ENCODE measurements at places on chromosomes 6 and 20.

GRCh38 chr6:31734821-31735406, 1.4 kb downstream of the CLIC1 start:
- DNase-seq, result peak; percentile 33

GRCh38 chr6:40350747-40351217, 236.4 kb downstream of the LRFN2 start:
- no peak for DNase-seq

- DNase-seq, result no peak
Observed at GRCh38 chr20:13022401-13023155, 13.8 kb downstream of the SPTLC3 start.

GRCh38 chr6:25413207-25413905, 134.2 kb downstream of the CARMIL1 start:
- DNase-seq, result no peak

- no peak for DNase-seq
Observed at GRCh38 chr20:59837623-59838394, 95.6 kb downstream of the SYCP2 start.

GRCh38 chr6:169577974-169578373, 123.9 kb downstream of the WDR27 start:
- no peak for DNase-seq

GRCh38 chr20:31861135-31861384, 9.3 kb downstream of the DUSP15 start:
- DNase-seq, result no peak

GRCh38 chr6:113847447-113847846, 9.7 kb upstream of the MARCKS start:
- no peak for DNase-seq

DNA sequence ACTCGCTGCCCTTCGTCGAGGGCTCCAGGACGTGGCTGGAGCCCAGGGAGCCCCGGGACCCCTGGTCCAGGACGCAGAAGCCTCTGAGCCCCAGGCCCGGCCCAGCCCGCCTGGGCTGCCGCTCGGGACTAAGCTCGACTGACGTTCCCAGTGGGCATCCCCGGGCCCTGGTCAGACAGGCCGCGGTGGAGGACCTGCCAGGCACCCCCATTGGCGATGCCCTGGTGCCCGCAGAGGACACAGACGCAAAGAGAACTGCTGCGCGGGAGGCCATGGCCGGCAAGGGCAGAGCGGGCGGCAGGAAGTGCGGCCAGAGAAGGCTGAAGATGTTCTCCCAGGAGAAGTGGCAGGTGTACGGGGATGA, 28.9 kb downstream of the ZNF831 start:
- no peak for DNase-seq

- no peak for DNase-seq
Observed at GRCh38 chr6:145948328-145948727, 15.8 kb downstream of the SHPRH start.

DNA sequence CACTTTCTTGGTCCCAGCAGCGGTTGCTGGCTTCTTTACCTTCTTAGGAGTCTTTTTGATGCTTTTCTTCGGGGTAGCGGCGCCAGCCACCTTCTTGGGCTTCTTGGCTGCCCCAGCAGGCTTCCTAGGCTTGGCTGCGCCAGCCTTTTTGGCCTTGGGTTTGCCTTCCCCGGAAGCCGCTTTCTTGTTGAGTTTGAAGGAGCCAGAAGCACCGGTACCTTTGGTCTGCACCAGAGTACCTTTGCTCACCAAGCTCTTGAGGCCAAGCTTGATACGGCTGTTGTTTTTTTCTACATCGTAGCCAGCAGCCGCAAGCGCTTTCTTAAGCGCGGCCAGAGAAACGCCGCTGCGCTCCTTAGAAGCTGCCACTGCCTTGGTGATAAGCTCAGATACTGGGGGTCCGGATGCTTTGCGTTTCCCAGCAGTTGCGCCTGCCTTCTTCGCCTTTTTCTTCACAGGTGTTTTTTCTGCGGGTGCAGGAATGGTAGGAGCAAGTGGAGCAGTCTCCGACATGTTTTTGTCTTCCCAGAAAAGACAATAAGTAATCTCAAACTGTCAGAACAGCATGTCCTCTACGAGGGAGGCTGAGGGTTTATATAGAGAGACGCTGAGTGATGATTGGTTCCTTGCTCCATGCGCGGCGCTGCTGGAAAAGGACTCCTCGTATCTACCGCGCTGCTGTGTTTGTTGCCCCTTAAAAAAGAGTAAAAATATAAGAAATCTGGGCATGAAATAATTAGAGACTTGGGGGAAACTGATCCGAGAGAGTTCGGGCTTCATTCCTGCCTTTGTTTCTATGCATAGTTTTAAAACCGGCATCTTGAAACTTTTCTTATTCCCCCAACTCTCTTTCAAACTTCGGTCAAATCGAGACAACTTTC, 130.3 kb upstream of the BTN3A2 start:
- DNase-seq, result peak; percentile 46

- no peak for DNase-seq
Observed at GRCh38 chr20:53258741-53259140, 286.6 kb downstream of the TSHZ2 start.

GRCh38 chr20:12072954-12073264, 155.2 kb downstream of the BTBD3 start:
- DNase-seq, result no peak

- no peak for DNase-seq
Observed at GRCh38 chr20:19253916-19254820, 41.7 kb downstream of the SLC24A3 start.

- no peak for DNase-seq
Observed at GRCh38 chr20:63060057-63060991, 53.6 kb upstream of the BHLHE23 start.

GRCh38 chr6:132797951-132798868, at the start of gene SLC18B1:
TSS of gene SLC18B1 (minus strand) at chr6:132798637. CDS start at chr6:132798456, 181 bp downstream.
- DNase-seq, result peak; percentile 34

DNA sequence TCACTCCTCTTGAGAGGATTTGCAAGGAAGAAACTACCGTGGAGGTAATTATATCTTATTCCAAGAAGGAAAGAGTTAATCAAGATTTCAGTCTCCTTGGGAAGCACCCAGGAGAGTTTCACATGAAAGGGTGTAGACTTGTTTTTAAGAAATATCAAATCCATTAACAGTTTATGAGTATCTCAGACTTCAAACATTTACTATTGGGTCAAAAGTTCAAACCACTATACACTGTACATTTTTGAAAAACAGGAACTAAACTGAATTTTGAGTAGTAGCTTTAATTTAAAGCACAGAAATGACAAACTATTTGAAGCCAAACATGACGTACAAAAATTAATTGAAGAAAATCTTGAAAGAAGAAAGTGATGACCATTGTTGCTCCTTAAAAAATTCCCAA, 164.0 kb downstream of the FOXC1 start:
- no peak for DNase-seq

GRCh38 chr6:153957394-153957793, 81.6 kb upstream of the OPRM1 start:
- DNase-seq, result no peak

DNA sequence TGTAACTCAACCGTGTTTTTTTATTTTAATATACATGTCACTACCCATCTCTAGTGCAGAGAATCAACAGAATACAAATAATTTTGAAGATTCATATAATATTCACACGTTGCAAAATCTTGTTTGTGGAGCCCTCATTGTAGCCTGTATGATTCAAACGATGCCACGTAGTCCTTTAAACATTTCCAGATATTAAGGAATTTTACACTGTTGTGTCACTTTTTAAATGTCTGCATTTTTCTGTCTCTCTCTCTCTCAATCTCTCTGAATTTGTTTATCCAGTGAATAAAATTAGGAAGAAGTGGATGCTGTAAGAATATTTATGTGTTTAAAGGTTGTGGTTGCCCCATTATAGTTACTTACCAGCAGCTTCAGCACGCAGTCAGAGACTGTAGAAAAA, 262.0 kb downstream of the PAX1 start:
- DNase-seq, result no peak

DNA sequence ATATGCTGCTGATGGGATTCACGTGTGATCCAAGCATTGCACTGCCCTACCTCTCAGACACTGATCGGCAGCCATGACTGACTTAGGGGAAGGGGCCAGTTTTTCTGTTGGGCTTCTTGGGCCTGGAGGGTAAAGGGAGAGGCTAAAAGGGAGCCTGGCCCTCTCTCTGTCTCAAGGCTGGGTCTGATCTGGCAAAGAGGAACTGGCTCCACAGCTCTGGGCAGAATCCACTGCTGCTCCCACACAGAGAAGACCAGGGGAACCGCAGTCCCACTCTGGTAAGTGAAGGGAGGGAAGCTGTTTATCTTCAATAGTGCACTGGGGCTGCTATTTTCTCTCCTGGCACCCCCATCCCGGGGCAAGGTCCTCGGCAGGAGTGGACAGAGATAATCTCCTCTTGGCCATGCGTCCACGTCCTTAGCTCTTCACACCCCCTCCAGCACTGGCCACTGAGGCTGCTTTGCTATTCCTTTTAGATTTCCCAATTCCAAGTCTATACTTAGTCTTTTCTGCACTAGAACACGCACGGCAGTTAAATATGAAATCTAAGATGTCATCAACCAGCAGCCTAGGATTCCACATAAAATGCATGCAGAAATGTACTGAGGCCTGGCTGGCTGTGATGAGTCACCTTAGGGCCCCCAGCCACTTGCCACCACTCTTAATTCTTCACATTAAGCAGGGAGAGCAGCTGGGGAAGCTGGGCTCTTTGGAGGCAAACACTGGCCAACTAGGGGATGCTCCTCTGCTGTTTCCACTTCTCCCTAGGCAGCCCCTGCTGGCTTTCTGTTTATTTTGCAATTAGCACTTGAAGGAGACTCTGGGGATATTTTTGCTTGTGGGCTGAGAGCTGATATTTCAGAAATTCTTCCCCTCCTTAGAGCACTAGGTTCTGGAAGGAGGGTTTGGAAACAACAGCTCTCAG, 87.8 kb upstream of the ARMC2 start:
- DNase-seq, result no peak

DNA sequence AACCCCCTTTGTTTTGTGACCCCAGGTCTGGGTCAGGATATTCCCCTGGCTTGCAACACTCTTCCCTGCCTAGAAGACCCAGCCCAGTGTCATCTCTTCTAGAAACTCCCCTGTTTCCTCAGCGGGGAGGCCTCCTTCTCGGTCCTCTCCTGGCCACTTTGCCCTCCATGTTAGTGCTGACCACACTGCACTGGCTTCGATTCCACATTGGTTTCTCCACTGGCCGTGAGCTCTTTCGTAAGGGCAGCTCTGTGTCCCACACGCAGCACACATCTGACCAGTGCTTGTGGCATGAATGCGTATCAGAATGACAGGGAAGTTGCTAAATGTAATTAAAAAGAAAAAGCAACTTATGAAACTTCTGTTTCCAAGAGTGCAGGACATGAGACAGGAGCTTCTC, 49.4 kb upstream of the FNDC1 start:
- no peak for DNase-seq

DNA sequence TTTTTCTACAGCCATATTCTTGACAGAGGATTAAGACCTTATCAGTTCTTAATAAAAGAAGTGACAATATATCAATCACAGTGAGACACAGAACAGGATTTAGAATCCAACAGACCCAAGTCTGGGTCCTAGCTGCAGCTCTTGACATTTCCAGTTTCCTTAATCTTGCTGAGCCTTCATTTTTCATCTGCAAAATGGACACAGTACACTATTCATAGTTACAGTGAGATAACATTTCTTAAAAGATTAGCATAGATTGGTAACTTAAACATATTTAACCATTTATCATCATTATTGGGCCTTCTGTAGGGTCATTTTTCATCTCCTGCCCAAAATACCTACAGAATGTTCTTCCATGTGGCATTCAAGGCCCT, 45.6 kb downstream of the FKBP5 start:
- no peak for DNase-seq

DNA sequence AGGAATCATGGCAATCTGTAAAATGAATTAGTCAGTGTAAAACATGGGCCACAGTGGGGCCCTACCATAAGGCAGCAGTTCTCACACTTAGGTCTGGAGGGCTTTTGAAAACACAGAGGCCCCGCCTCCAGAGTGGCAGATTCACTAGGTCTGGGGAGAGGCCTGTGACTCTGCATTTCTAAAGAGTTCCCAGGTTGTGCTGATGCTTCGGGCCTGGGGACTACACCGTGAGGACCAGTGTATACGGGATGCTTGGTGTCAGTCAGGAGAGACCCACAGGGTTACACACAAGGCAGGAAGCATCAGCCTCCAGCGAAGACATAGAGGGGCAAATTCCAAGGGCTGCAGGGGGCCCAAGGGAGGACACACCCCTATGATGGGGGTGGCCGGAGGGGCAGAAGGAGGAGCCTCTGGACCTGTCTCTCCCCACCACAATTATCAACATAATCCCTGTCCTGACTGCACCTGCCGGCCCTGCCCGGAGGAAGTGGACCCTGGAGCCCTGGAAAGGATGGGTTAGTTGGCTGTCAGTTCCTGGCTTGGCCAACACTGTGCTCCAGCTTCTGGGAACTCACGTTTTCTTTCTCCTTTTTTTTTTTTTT, 46.7 kb downstream of the FGD2 start:
- no peak for DNase-seq

GRCh38 chr6:169986171-169986847, 234.9 kb downstream of the ERMARD start:
- DNase-seq, result no peak

GRCh38 chr6:16095180-16095579, 33.7 kb upstream of the MYLIP start:
- no peak for DNase-seq

DNA sequence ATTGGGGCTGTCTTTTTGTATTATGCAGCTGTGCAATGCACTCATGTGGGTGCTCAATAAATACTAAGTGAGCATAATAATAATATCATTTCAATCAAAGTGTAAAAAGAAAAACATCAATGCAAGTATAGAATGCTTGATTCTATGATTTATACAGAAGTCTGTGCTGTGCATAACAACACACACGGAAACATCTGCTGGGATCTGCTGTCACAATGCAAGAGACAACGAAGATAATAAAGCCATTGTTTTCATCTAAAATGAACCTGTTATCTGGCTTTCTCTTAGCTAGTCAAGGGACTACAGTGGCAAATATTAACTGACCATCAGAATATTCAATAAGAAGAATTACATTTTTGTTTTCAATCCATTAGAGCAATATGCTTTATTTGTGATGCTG, 1156.9 kb upstream of the MAP3K7 start:
- no peak for DNase-seq

DNA sequence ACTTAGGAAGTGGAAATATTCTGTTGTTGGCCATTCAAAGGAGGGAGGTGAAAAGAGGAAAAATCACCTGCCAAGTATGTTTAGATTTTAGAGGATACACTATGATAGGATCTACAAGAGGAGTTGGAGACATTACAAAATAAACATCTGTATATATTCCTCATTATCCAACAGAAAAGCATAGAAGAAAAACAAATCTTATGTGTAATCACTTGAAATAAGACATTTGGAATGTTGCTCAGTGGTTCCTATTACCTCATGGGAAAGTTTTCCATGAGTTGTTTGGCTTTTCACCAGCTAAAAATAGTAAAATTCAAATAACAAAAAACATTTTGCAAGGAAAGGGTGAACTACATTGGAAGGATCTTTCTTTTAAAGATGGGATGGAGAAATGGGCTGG, 76.7 kb upstream of the CARMIL1 start:
- DNase-seq, result no peak
